ENCODE measurements at places on chromosomes 1 and 21. TPM values are rescaled to one million over a fixed set of nuclear protein-coding genes. Genes with fewer than 3 reads are reported as not detected.

The DNAJC28 gene
- 0.75 TPM for total RNA-seq

The PBX1 gene
- total RNA-seq: not detected

DNA sequence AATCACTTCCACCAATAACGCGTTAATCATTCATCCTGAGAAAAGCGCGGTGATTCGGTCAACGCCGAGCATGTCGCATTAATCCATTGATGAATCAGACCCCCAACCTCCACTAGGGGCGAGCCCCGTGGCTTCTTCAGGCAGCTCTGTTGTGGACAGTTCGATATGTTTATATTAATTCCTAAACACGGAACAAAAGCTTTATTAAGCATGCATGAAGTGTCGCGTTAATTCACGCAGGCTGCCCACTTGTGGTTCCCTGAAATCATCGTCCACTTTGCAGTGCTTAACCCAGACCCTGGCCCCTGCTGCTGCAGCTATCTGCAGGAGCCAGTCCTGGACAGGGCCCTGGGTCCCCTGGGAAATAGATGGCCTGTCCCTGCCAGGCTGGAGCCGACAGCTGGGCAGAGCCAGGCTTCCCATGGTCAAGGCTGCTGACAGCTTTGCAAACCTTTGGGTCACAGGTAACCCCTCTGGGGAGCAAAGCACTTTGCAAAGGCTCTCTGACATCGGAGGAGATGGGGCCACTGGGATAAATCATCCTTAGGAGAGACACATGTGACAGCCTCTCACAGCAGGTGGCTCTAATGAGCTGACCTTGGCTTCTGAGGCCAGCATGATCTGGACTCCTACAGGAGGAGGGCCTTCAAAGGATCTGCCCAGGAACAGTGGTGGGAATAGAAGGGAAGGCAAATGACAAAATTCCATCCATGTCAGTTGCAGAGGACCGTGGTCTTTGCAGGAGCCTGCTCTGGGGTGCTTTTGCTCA is 137.0 kb upstream of the AJAP1 start:
- DNase-seq: no peak

The PLA2G2E gene
- not detected for total RNA-seq

DNA sequence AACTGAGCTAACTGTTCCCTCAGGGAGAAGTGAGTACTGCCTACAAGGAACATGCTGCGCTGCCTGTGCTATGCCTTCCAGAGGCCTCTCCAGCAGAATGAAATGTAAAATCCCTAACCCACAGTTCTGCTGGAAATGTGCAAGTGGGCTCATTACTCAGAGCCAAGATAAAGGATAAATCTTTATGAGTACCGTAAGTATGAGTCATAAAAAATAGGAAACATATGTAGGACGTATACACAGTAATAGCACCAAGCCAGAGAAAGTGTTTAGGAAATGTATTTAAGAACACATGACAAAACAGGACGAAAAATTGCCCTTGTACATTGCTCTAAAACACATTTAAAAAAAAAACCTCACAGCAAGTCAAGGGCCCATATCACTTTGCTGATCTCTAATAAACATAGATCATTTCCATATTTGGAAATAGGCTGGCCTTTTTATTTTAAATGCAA is 104.6 kb downstream of the TGFBR3 start:
- DNase-seq: no peak
